ENCODE measurements at places on chromosomes 5 and 9. TPM values are rescaled to one million over a fixed set of nuclear protein-coding genes. Genes with fewer than 3 reads are reported as not detected.

- DNase-seq, result no peak
- no peaks in the 10 kb centered on the region for H3K27me3 ChIP-seq
- no peak overlapping the region for H3K4me3 ChIP-seq
- H3K27ac ChIP-seq, result no peak overlapping the region
- no peaks in the 10 kb centered on the region for H3K36me3 ChIP-seq
Measured at GRCh38 chr9:104606152-104606551, 725 bp upstream of the OR13C2 start.

- H3K27ac ChIP-seq, result no peak overlapping the region
- H3K4me3 ChIP-seq, result no peak overlapping the region
- no peaks in the 10 kb centered on the region for H3K36me3 ChIP-seq
- H3K4me1 ChIP-seq, result no peaks in the 10 kb centered on the region
- H3K27me3 ChIP-seq, result no peaks in the 10 kb centered on the region
- DNase-seq, result no peak
Measured at GRCh38 chr5:178496642-178497041, 93.6 kb downstream of the COL23A1 start.

DNA sequence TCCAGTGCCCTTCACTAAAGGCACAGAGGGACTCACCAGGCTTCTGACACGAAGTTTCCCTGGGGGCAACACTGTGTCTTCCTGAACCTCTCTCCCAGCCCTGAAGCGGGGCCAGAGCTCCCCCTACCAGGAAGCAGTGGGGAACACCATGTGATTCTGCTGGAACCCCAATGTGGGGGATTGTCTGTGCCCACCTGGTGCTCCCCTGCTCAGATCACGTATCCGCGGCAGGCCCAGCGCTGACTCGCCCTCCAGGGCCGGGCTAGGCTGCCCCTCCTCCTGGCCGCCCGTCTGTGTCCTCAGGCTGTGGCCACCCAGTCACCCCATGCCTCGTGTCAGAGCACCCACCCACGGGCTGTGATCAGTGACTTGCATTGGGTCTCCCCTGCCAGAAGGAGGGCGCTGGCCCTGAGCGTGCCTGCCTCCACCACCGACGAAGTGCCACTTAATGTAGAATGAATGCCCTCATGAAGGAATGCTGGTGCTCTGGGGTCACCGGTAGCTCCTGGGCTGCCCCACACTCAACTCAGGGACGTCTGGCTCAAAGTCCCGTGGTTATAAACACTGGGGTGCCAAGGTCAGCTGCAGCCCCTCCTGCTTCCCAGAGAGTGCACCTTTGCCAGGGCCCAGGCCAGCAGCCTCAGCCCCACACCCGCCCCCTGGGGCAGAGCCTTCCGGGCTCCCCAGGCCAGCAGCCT, 22.1 kb downstream of the SARDH start:
- no peak overlapping the region for H3K27ac ChIP-seq
- peaks cover 56% of the 10 kb centered on the region for H3K4me1 ChIP-seq
- peaks cover 2% of the 10 kb centered on the region for H3K27me3 ChIP-seq
- no peaks in the 10 kb centered on the region for H3K36me3 ChIP-seq
- no peak overlapping the region for H3K4me3 ChIP-seq

- DNase-seq, result peak; percentile 81
- H3K27me3 ChIP-seq, result no peaks in the 10 kb centered on the region
- H3K4me1 ChIP-seq, result no peaks in the 10 kb centered on the region
- no peaks in the 10 kb centered on the region for H3K36me3 ChIP-seq
- H3K27ac ChIP-seq, result no peak overlapping the region
Measured at GRCh38 chr5:92548346-92548745, 1032.7 kb downstream of the NR2F1-AS1 start.

DNA sequence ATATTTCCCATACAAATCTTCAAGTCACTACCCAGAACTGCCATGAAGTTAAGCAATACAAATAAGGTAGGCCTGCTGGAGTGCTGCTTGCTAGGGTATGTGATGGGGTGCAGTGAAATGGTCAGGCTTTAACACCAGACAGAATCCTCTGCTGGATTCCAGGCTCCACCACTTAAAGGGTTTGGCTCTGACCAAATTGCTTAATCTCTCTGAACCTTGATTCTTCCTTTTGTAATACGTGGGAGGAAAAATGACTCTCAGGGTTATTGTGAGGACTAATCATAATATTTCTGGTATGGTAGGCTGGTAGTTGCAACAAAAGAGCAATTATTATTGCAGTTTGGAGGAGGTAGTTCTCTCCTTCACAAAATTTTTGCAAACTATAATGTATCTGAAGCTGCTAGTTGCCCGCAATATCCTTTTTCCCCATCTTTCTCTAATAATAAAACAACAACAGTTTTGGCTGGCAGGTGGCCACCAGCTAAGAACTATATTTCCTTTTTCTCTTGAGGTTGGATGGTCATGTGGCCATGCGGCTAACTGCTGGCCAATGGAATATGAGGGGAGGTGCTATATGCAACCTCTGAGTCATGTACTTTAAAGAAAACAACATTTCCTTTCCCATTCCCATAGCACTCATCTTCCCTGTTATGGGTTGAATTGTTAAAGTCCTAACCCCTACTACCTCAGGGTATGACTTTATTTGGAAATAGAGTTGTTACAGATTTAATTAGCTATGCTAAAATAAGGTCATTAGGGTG, 44.1 kb downstream of the CCL28 start:
- no peak overlapping the region for H3K27ac ChIP-seq
- H3K4me3 ChIP-seq, result no peak overlapping the region
- H3K4me1 ChIP-seq, result no peaks in the 10 kb centered on the region
- no peaks in the 10 kb centered on the region for H3K27me3 ChIP-seq

GRCh38 chr5:173850659-173851058, 37.5 kb upstream of the CPEB4 start:
- H3K36me3 ChIP-seq, result no peaks in the 10 kb centered on the region
- no peak overlapping the region for H3K27ac ChIP-seq
- H3K4me1 ChIP-seq, result no peaks in the 10 kb centered on the region
- DNase-seq, result no peak

The PCDHA1 gene
- 0.04 TPM for total RNA-seq

Data from muscle of leg (tissue), 16 donors.